ENCODE measurements at places on chromosomes 5 and 9. TPM values are rescaled to one million over a fixed set of nuclear protein-coding genes. Genes with fewer than 3 reads are reported as not detected.

PIP5K1B gene
- total RNA-seq = 5.0 TPM

DNA sequence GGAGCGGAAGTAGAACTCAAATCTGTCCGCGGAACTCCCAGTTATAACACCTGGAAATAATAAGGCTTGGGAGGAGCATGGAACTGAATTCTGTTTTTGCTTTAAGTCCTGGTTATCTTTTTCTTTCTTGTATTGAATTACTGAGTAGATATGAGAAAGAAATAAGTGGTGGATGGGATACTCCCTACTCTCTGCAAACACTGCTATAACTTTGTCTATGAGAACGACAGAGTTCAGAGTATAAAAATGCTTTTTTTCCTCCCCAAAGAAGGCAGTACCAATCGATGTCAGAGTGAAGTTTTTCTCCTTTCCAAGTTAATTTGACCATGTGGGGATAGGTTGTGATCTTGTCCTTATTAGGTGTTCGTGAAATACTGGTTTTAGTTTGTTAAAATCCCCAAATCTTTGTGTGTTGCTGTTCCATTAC, 1.2 kb downstream of the RIC1 start:
- peak; percentile 37 for DNase-seq
- H3K4me3 ChIP-seq = peak overlapping the region; percentile 80
- peaks cover 7% of the 10 kb centered on the region for H3K4me1 ChIP-seq

CCDC192 gene
- total RNA-seq = not detected

GRCh38 chr9:83451308-83451707, 86.9 kb downstream of the FRMD3 start:
- H3K27me3 ChIP-seq = no peaks in the 10 kb centered on the region
- no peak for DNase-seq
- H3K4me3 ChIP-seq = no peak overlapping the region
- H3K36me3 ChIP-seq = no peaks in the 10 kb centered on the region
- H3K4me1 ChIP-seq = no peaks in the 10 kb centered on the region
- H3K27ac ChIP-seq = no peak overlapping the region

GDA gene
- 0.18 TPM for total RNA-seq

LMX1B gene
- total RNA-seq = 0.14 TPM

DNA sequence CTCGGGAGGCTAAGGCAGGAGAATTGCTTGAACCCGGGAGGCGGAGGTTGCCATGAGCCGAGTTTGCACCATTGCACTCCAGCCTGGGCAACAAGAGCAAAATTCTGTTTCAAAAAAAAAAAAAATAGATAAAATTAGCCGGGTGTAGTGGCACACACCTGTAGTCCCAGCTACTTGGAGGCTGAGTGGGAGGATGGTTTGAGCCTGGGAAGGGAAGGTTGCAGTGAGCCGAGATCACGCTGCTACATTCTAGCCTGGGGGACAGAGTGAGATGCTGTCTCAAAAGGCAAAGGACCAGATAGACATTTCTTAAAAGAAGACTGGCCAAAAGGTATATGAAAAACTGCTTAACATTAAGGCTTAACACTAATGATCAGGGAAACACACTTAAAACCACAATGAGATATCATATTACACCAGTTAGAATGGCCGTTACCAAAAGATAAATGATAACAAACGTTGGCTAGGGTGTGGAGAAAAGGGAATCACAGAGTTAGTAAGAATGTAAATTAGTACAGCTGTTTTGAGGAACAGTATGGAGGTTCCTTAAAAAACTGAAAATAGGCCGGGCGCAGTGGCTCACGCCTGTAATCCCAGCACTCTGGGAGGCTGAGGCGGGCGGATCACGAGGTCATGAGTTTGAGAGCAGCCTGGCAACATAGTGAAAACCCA, 10.1 kb upstream of the MARVELD2 start:
- H3K27me3 ChIP-seq = no peaks in the 10 kb centered on the region
- no peaks in the 10 kb centered on the region for H3K4me1 ChIP-seq
- no peak overlapping the region for H3K27ac ChIP-seq
- no peak overlapping the region for H3K4me3 ChIP-seq
- peaks cover 35% of the 10 kb centered on the region for H3K36me3 ChIP-seq

DNA sequence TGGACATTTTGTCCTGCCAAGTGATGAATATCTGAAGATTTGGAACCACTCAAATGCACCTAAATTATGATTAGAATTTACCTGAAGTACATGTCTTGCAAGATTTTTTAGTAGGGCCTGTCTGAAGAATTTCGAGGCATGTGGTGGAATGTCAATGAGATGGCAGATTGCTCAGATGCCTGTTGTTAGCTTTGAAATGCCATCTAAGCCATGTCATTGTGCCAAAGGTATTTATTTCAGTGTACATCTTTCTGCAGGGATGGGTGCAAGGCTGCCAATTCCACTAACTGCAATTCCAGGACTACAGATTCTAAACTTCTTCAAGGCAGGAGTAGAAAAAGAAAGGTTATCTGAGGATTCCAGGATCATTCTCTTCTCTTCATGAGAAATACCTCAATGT, 9.1 kb upstream of the GNAQ start:
- peaks cover 6% of the 10 kb centered on the region for H3K4me1 ChIP-seq
- no peak overlapping the region for H3K4me3 ChIP-seq
- no peak overlapping the region for H3K27ac ChIP-seq
- DNase-seq = no peak

- DNase-seq = no peak
- no peaks in the 10 kb centered on the region for H3K27me3 ChIP-seq
- H3K27ac ChIP-seq = no peak overlapping the region
- no peak overlapping the region for H3K4me3 ChIP-seq
- H3K4me1 ChIP-seq = peaks cover 5% of the 10 kb centered on the region
- no peaks in the 10 kb centered on the region for H3K36me3 ChIP-seq
Observed at GRCh38 chr5:119582987-119583386, 46.4 kb upstream of the FAM170A start.

DNA sequence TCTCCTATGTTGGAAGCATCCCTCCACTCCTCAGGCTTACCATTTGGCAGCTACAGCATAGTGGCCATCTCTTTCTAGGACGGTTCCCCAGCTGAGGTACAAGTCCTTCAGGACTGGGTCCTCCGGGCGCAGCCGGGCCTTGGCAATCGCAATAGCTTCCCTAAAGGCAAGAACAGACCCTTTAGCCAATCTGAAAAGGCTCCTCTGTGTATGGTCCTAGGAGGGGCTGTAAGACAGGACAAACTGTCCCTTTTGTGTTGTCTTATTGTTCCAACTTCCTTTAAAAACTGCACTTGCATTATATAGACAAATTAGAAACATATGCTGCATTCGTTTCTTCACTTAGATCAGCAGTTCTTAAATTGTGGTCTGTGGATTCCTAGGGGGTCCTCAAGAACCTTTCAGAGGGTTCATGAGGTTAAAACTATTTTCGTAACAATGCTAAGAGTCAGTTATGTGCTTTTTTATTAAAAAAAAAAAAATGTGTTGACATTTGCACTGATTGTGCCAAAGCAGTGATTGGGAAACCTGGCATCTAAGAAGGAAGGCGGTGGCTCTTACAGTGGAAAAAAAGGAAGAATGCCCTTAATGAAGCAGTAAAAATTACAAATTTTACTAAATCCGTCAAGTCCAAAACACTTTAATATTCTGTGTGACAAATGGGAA, 38.7 kb downstream of the GEMIN5 start:
- H3K4me3 ChIP-seq = no peak overlapping the region
- H3K27ac ChIP-seq = no peak overlapping the region
- no peaks in the 10 kb centered on the region for H3K4me1 ChIP-seq
- H3K36me3 ChIP-seq = peaks cover 58% of the 10 kb centered on the region

DNA sequence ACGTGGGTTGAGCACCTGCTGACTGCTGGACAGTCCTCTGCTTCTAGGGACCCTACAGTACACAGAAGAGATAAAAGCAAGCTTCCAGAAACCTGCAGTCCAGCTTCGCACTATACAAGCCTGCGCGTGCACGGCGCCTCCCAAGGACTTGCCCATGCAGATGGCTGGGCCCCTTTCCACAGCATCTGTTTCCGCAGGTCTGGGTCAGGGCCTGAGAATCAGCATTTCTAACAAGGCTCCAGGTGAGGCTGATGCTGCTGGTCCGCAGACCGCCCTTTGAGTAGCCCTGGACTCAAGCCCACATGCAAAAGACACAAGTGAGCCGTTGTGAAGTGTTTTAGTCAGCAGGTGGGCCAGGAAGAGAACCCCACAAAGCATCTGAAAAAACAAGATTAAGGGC, 133.1 kb downstream of the HSD17B3 start:
- no peak overlapping the region for H3K27ac ChIP-seq
- DNase-seq = no peak
- no peaks in the 10 kb centered on the region for H3K27me3 ChIP-seq
- H3K36me3 ChIP-seq = no peaks in the 10 kb centered on the region
- H3K4me1 ChIP-seq = peaks cover 15% of the 10 kb centered on the region
- H3K4me3 ChIP-seq = no peak overlapping the region

- H3K36me3 ChIP-seq = no peaks in the 10 kb centered on the region
- peaks cover 28% of the 10 kb centered on the region for H3K4me1 ChIP-seq
Observed at GRCh38 chr9:87569518-87569917, 71.9 kb downstream of the DAPK1 start.

- H3K27ac ChIP-seq = no peak overlapping the region
- DNase-seq = peak; percentile 9
- no peaks in the 10 kb centered on the region for H3K27me3 ChIP-seq
Observed at GRCh38 chr5:72209147-72210115, 102.2 kb downstream of the MAP1B start.

GFM2 gene
- 59.6 TPM for total RNA-seq

HAVCR2 gene
- total RNA-seq = 0.04 TPM

GRCh38 chr9:124271660-124272059, 13.9 kb downstream of the NEK6 start:
- H3K4me3 ChIP-seq = no peak overlapping the region
- no peaks in the 10 kb centered on the region for H3K27me3 ChIP-seq
- no peaks in the 10 kb centered on the region for H3K36me3 ChIP-seq
- DNase-seq = no peak
- no peak overlapping the region for H3K27ac ChIP-seq

SLC6A7 gene
- not detected for total RNA-seq

DNA sequence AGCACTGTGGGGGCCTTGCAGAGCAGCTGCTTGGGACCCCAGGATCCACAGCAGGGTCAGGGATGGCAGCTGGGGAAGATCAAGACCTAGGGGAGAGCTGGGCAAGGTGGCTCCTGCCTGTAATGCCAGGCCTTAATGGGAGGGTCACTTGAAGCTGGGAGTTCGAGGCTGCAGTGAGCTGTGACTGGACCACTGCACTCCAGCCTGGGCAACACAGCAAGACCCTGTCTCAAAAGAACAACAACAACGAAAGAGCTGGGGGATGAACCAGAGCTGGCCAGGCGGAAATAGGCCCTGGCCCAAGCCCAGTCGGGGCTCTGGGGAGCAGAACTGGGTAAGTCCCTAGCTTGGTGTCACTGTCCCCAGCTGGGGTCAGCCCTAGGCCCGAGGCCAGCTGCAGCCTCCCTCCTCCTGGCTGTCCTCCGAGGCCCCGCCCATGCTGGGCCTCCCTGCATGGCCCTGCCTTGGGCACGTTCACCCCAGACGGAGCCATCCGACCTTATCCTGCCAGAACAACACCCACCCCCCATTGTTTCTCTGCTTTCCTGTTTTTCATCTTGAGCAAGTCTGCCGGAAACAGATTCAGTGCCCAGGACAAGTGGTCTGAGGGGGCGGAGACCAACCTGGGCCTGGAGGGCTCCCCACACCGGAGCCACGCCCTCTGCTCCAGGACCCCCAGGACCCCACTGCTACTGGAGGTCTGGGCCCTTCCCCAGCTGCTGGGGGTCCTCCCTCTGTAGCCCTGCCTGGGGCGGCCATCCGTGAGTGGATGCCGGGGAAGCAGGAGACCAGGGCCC, 1.9 kb downstream of the DIPK1B start:
- peaks cover 6% of the 10 kb centered on the region for H3K4me1 ChIP-seq
- H3K27me3 ChIP-seq = no peaks in the 10 kb centered on the region
- no peak overlapping the region for H3K4me3 ChIP-seq
- H3K27ac ChIP-seq = no peak overlapping the region

DNA sequence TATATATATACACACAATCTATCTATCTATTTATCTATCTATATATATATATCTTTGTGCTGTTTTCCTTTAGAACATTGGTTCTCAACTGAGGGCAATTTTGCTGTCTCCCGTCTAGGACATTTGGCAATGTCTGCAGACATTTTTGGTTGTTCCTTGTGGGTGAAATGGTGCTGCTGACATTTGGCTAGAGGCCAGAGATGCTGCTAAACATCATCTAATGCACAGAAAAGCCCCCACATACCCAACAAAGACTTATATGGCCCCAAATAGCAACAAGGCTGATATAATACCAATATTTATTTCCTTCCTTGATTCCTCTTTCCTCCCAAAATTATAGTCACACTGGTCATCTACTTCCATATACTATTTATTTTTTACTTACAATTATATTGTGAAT, 197.5 kb downstream of the TRPM3 start:
- H3K4me3 ChIP-seq = no peak overlapping the region
- H3K4me1 ChIP-seq = no peaks in the 10 kb centered on the region
- H3K27ac ChIP-seq = no peak overlapping the region
- H3K36me3 ChIP-seq = no peaks in the 10 kb centered on the region

DNA sequence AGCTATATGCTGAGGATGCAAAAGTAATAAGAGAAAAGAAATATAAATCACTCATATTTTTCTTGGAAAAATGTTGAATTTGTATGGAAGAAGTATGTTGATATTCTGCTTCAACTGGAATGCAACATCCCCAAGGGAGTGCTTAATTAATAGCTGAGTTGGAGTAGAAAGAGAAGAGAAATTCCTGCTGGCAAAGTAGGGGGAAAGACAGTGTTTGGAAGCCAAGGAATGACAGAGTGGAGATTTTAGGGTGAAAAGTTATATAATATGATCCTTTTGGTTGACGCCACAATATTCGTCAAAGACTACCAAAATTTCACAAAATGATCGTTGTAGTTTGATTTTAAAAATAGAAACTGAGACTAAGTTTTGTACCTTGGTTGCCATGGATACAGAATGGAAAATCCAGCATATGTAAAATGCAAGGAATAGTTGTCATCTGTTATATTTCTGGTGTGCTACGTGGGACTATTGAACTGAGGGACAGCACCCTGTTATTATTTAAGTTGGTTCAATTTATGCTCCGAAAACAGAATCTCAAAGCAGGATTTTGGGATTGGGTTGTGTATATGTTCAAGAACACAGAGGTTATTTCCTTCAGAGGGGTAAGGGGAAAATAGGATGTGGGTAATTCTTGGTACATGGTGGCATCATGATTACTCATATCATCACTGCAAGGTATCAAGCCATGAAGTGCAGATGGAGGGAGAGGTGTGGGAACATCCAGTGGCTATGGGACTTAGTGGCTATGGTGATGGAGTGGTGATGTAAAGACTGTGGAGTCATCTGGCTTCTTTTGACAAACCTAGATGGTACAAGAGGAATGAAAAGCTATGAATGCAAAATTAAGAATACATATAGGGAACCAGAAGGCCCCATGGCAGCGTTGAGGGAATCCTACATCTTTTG, 61.0 kb downstream of the SUB1 start:
- H3K27me3 ChIP-seq = no peaks in the 10 kb centered on the region
- no peak overlapping the region for H3K4me3 ChIP-seq
- no peak overlapping the region for H3K27ac ChIP-seq

- no peaks in the 10 kb centered on the region for H3K36me3 ChIP-seq
- no peak overlapping the region for H3K4me3 ChIP-seq
- H3K27me3 ChIP-seq = peaks cover 99% of the 10 kb centered on the region
- no peak overlapping the region for H3K27ac ChIP-seq
Observed at GRCh38 chr5:73440262-73440661, 8.3 kb downstream of the FOXD1 start.

Measured in cardiac muscle cell (in vitro differentiated cells and primary cell).